ENCODE measurements at places on chromosomes 3 and 15.
A peak's percentile ranks its signal among the peaks of the same experiment; 100 is the strongest.

DNA sequence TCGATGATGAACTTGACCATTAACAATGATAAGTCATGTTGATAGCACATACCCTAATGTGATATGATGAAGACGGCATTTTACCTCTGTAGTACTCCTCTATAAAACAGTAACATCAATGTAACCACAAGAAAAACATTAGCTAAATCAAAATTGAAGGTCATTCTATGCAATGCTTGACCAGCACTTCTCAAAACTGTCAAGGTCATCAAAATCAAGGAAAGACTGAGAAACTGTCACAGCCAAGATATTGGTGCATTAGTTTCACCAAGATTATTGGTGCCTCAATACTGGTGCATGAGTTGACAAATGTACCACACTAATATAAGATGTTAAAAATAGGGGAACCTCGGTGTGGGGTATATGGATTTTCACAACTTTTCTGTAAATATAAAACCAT, 251.1 kb upstream of the CNTN4 start:
- DNase-seq = no peak

DNA sequence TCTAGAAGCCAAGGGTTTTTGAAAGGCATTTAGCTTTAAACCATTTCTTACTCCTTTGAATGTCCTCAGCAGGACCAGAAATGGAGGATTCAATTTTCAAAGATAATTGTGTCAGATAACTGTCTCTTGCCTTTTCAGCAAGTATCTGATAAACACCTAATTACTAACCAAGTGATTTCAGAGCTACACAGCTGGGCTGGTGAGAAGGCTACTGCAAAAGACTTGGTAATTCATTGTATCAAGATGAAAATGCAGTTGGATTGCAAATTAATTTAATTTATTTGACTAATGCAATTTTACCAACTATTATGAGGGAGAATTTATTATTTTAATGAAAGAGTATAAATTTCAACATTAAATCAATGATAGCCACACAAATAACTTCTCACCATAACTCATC, 165.4 kb downstream of the ROBO1 start:
- no peak for DNase-seq

- no peak for DNase-seq
Observed at GRCh38 chr3:157844800-157845565, 261.2 kb downstream of the SHOX2 start.

- no peak for DNase-seq
Observed at GRCh38 chr3:127204841-127205582, 12.1 kb downstream of the PRR23E start.

DNA sequence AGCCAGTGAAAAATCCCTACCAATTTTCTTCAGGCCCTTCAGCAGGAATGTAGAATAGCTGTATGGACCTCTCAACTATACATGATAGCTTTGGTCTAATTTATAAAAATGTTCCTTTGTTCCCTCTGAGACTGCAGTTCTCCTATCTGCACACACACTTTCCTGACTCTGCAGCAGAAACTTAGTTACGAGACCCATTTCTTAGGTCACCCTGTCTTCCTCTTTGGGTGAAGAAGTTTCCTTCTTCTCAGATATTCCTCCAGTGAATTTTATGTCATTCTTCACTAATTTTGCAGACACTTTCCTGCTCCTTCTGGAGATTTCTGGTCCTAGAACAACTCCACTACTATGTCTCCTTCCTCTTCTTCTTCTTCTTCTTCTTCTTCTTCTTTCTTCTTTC, 42.6 kb downstream of the CD200R1L start:
- no peak for DNase-seq

GRCh38 chr3:61664105-61664482, 102.7 kb downstream of the PTPRG start:
- DNase-seq = no peak

GRCh38 chr15:59295261-59296001, 77.2 kb downstream of the MYO1E start:
- DNase-seq = no peak

GRCh38 chr15:69316291-69316690, 17.6 kb downstream of the PAQR5 start:
- no peak for DNase-seq

- no peak for DNase-seq
Observed at GRCh38 chr3:157444797-157445184, 8.1 kb downstream of the PTX3 start.

GRCh38 chr3:160038862-160039562, 50.4 kb downstream of the IL12A start:
- no peak for DNase-seq

DNA sequence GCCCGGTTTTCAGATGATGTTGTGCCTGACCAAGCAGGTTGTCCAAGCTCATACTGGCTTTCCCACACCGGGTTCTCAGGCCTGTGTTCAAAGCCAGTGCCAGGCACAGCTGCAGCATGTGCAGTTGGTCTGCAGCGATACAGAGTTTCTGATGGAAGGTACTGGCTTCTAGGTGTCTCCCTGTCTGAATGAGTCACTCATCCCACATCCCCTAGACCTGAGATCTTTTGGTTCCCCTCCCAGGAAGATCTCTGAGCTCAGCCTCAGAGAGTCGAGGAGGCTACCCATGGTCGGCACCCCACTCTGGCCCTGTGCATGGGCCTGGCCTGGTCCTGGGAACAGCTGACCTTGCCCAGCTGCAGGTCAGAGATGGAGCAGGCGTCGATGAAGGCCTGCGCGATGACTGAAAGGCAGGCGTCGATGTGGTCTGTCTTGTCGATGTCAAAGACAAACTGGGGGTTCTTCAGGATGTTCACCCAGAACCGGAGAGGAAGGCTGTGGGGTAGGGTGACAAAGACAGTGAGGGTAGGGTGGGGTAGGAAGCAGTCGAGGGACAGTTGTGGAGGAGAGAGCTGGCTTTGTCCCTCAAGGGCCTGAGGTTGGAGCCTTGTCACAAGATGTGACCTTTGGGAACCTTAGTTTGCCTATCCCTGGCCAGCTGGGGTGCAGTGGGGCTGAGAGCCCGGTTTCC, 15.3 kb downstream of the H1-8 start:
- no peak for DNase-seq

- DNase-seq = no peak
Observed at GRCh38 chr3:32155117-32155516, 48.7 kb downstream of the GPD1L start.

GRCh38 chr3:138187296-138188012, at the start of gene ARMC8:
TSS of gene ARMC8 (plus strand) at chr3:138187301. CDS start at chr3:138187555, 254 bp downstream.
- DNase-seq = peak; percentile 40

- DNase-seq = peak; percentile 15
Observed at GRCh38 chr3:122680475-122681283, at the start of gene PARP14. TSS of gene PARP14 (plus strand) at chr3:122680839. CDS start at chr3:122680884, 45 bp downstream.

DNA sequence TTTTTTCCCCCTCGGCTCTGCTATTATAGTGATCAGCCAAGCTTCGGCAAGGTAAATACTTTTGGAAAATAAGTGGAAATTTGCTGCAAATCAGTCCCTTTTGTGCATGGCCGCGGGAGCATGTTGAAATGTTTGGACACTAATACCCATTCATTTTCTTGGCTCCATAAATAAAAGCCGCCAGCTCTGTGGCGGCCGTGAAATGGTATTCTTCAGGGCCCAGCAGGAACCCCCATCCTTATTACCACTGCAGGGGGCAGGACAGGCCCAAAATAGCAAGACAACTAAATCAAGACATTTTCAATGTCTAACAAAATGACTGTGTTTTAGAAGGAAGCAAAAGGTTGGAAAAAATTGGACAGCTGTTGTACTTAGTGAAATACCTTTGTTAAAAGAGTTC, 362.3 kb downstream of the NR2F2 start:
- no peak for DNase-seq

GRCh38 chr15:70504299-70504951, 258.9 kb downstream of the UACA start:
- no peak for DNase-seq

- DNase-seq = no peak
Observed at GRCh38 chr3:174062923-174063322, 665.4 kb downstream of the NLGN1 start.

DNA sequence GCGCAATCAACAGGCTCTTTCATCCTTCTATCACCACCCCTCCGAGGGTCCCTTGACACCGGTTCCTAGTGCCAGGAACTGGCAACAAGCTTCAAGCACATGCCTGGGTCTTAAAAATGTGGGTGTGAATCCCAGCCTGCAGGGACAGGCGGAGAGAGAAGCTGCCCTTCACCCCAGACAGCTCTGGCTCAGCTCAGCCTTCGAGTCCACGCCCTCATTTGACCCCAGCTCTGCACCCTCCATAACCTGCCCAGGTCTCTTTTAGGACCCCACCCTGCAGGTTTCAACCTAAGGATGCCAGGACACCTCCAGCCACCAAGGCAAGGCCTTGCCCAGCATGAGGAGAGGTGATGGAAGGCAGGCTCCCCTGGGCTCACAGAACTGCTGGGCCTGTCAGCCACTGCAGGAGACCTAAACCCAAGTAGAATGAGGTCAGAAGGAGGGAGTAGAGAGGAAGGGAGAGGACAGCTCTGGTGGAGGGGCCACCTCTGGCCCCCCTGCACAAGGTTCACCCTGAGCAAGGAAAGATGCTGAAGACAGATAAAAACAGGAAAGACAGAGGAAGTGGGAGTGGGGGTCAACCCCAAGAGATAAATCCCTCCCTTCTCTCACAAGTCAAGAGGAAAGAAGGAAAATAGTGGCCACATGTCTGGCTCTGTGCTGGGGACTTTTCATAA, 2.6 kb upstream of the LOXL1 start:
- DNase-seq = no peak

DNA sequence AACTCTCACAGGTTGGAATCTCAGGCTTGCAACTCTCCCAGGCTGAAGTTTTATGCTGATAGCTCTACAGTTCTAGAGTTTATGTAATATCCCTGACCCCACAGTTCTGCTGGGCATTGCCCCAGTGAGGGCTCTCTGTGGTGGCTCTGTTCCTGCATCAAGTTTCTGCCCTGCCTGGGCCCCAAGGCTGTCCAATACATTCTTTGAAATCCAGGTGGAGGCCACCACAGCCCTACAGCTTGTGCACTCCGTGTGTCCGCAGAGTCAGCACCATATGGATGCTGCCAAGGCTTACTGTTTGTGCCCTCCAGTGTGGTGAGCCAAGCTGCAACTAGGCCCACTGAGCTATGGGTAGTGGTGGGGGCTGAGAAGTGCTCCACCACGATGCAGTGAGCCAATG, 1141.2 kb upstream of the EPHA6 start:
- DNase-seq = no peak

DNA sequence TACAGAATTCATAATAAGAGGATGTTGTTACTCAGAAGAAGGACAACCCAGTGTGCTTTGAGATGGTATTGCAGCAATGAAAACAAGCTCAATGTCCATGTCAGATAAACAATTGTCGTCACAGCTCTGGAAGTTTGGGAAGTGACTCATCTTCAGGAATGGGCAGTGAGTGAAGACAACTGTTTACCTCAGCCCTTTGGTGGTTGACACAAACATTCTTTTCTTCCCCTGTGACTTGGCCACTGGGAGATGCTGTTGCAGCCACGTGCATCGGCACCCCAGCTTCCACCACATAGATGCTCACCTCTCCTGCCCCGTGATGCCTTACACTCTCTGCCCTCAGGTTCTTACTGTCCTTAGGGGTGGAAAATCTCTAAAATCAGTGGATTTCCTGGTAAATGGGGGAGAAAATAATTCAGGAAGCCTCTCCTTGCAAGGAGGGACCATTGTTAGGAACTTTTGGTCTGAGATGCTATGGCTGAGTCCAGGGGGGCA, 114.1 kb upstream of the GALNT15 start:
- no peak for DNase-seq

DNA sequence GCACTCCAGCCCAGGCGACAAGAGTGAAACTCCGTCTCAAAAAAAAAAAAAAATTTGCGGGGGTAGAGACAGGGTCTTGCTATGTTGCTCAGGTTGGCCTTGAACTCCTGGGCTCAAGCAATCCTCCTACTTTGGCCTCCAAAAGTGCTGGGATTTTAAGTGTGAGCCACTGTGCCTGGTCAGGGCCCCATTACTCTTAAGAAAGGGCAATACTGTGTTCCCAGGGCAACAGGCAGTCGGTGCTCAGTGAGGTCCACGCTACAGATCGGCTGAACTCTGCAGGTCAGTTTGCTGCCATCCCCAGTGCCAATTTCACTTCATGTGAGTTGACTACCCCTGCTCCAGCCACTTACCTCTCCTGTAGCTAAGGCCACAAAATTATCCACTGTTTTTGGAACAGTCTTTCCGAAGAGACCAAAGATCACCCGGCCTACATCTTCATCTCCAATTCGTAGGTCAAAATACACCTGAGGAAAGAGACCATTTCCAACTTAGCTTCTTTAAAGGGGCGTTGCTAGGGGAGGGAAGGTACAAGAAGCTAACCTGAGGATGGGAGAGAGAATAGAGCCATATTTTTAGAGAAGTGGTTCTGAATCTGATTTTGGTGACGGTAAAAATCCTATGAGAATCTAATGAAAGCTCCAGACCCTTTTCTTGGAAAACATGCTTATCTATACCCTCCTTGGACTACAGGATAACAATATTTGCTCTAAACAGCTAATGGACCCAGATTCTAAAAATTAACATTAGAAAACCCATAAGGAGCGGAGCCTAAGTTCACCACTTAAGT, 939 bp downstream of the PPIB start:
- no peak for DNase-seq

- no peak for DNase-seq
Observed at GRCh38 chr15:68303134-68303533, 25.6 kb downstream of the FEM1B start.

- DNase-seq = no peak
Observed at GRCh38 chr3:46183330-46183729, 24.8 kb downstream of the CCR1 start.
